Chondrocyte (in vitro differentiated cells): ENCODE measurements at places on chromosomes 13 and 19. TPM values are rescaled to one million over a fixed set of nuclear protein-coding genes. Genes with fewer than 3 reads are reported as not detected.

DNA sequence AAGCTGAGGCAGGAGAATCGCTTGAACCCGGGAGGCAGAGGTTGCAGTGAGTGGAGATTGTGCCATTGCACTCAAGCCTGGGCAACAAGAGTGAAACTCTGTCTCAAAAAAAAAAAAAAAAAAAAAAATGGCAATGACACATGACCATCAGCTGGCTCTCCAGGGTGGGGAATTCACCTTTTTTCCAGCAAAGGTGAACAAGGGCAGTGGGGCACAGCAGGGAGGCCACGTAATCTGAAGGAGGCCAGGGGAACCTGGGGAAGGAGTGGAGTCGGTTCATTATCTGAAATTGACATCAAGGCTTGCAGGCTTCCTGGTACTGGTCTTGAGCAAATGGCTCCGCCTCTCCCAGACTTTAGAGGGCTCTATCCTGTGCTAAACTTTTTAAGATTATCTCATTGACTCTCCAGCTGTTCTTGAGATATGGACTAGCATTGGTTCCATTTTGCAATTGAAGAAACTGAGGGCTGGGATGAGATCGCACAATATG is 28.1 kb downstream of the KEAP1 start:
- DNase-seq, result no peak

DNA sequence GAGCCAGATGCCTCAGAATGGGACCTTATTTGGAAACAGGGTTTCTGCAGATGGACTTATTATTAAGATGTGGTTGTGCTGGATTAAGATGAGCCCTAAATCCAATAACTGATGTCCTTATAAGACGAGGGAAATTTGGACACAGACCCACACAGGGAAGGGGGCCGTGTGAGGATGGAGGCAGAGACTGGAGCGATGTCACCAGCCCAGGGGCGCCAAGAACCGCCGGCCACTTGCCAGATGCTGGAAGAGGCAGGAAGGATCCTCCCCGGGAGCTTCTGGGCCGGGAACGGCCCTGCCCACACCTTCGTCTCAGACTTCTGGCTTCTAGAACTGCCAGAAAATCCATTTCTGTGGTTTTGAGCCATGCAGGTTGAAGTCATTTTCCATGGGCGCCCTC is 26.6 kb downstream of the GNG7 start:
- DNase-seq, result no peak

DNA sequence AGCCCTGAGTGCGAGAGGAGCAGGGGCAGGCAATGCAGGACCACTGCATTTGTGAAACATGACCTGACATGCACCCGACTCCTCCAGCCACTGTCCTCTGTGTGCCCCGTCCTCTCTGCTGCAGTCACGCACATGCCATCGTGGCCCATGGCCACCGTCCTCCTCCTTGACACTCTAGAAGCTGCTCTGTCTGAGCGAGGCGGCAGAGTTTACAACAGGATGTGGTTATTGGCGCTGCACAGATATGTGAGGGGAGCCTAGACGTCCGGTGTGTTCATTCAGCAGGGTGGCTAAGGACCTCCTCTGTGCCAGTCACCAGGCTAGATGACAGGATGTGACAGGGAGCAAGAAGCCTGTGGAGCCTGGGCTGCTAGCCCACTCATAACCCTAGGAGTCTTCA is 277.8 kb downstream of the FOXO1 start:
- DNase-seq, result no peak

DNA sequence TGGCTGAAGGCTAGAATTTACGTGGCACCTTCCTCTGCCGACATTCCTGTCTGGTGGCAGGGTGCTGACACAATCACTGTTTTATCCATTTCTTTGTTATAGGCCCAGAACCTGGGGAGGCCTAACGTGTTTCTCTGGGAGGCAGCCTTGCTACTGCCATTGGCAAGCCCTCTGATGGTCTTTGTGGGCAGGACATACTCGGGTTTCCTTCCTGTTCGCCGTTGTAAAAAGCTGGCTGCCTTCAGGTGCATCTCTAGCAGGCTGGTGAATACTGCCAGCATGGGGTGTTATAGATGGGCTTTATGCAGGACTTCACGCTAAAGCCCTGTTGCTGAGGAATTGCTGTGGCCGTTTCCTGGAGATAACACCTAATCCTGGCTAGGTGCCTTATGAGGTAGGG is 28.1 kb downstream of the B3GLCT start:
- DNase-seq, result no peak

GRCh38 chr13:75458696-75459422 is 23.1 kb downstream of the TBC1D4 start:
- no peak for DNase-seq

DNA sequence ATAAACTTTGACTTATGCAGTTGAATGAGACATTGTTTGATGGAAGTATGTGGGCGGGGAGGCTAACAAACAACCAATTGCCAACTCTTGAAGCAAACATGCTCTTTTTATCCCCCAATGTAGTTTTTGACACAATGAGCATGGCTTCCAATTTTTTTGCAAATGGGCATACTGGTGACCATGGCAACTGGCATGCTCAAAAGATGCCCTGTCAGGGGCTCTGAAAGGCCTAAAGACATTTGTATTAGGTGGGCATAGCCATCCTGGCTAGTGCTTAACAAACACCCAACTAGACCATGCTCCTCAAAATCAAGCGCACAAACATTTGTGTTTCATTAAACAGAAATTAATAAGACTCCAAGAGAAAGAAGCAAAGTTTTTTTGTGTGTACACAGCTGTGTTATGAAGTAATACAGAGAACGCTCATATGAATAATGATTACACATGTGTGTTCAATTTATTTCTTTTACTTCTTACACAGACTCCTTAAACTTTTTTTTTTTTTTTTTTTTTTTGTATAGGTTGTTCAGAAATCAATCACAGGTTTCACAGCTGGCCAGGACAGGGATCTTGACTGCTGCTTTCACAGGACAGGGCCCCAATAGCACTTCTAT is 95.6 kb downstream of the DLEU7 start:
- no peak for DNase-seq

DNA sequence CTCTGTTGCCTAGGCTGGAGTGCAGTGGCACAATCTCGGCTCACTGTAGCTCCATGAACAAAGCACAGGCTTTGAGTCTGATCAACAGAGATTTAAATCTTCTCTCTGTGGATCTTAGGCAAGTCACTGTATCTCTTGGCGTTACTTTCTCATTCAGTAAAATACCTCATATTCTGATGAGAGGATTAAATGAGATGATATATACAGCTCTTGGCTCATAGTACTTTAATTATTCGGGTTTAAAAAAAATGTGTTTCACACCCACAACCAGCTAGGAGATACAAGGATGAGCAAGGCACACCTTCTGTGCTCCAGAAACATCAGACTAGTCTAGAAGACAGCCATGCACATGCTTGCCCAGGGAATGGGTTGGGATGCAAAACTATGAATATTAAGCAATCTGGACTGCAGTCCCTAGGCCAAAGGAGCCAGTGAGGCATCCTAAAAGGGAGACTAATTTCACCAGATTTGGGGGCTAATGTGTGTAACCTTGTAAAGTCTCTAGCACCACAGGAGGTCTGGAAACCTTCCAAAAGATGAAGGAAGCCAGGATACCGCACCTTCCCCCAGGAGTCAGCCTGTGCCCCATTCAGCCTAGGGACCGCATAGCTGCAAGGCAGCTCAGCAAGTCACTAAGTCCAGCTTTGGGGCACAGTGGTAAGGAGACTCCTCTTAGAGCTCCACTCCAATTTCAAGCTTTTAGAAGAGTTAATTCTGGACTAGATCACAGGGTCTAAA is 2.5 kb downstream of the VPS36 start:
- no peak for DNase-seq

The CDX2 gene
- total RNA-seq, result not detected in 3 replicates

The LILRA6 gene
- total RNA-seq, result not detected in 3 replicates

The CYP4F8 gene
- not detected in 3 replicates for total RNA-seq

The KLK1 gene
- not detected in 3 replicates for total RNA-seq
